Hematopoietic multipotent progenitor cell treated with erythropoietin and hydrocortisone succinate and interleukin-3 and kit ligand, for 6 days (in vitro differentiated cells): ENCODE measurements at places on chromosomes 5 and 9.

- no peak for DNase-seq
These were observed 85.6 kb downstream of the SLC28A3 start for GRCh38 chr9:84254972-84255371.

DNA sequence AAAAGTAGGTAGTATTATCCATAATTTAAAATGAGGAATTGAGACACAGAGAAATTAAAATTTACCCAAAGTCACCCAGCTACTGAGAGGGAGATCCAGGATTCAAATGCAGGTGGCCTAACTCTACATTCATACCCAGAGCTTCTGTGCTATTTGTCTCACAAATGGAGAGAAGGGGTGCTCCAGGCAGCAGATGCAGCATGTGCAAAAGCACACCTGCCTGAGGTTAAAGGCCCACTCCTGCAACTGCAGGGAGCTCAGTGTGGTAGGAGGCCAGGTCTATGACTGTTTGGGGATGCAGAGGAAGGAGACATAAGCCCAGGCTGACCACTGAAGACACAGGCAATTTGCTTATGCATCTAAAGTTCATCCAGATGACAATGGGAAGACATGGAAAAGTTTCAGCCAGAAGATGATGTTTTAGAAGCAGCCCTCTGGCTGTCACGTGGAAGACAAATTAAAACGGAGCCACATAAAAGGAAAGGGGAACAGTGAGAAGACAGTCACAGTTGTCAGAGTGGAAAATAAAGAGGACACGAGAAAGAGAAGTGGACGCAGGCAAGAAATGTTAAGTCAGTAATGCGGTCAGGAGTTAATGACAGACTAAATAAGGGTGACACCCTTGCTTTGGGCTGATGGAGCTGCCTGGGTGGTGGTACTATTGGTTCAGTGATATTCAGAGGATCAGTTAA is 214.7 kb downstream of the EBF1 start:
- no peak for DNase-seq

- DNase-seq: no peak
These were observed 20.2 kb upstream of the AGXT2 start for GRCh38 chr5:35067985-35068384.

DNA sequence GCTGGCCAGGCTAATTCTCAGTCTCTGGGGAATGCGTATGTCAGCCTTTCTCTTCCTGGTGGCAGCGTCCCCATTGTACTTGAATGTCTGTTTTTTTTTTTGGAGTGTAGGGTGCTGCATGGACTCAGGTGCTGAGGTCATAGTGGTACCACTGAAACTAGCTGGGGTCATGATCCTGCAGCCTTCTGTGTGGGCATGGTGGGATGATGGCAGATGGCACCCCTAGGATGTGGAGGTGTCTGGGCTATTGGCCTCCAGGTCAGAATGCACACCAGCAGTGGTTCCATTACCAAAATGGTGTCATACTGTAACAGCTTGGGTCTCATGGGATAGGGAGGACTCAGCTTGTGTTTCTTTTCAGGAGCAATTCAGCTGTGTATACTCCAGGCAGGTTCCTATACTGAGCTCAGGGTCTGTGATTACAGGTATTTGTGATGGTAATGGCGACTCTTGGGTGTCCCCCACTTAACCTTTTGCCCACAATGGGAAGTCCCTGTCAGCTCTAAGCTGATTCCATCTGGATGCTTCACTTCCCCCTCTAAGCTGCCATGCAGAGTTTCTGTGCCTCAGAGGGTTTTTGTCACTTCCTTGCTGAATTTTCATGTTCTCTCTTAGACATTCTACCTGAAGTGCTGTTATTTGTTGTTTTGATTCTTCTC is 17.9 kb downstream of the HSD17B4 start:
- no peak for DNase-seq

GRCh38 chr5:168734620-168735300 is 155.6 kb upstream of the PANK3 start:
- DNase-seq: no peak

DNA sequence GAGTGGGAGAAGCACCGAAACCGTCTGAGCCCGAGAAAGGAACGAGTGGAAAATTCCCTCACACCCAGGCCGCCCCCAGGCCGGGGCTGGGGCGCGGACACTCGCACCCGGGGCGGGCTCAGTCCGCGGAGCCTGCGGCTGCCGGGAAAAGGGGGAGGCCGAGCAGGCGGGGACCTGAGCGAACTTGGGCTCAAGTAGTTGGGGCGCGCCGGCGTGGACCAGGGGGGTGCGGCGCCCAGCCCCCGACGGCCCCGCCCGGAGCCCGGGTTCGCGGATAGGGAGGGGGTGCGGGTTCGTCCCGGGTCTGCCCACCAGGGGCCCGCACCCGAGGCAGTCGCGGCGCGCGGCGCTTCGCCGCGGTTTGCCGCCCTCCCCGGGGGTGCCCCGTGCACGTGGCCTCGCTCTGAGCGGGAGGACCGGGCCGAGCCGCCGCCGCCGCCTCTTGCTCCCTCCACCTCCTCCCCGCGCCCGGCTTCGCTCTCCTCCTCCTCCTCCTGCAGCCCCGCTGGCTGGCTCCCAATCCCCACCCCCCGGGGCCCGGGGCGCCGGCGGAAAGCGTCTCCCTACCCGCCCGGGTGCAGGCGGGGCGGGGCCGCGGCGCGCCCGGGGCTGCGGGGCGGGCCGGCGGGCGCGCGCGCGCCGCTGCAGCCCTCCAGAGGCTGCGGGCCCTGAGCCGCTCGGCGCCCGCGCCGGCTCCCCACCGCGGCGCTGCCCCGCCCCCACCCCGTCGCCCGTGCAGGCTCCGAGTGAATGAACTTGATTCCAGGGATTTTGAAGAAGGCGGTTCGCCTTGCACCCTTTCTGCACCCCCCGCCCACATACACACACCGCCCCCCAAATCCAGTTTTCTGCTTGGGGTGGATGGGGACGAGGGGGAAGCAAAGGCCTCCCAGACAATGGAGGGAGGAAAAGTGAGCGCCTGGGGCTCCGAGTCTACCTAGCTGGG is 1.3 kb upstream of the NFIB start:
- DNase-seq: peak; percentile 31
